ENCODE measurements at places on chromosomes 7 and 10.

DNA sequence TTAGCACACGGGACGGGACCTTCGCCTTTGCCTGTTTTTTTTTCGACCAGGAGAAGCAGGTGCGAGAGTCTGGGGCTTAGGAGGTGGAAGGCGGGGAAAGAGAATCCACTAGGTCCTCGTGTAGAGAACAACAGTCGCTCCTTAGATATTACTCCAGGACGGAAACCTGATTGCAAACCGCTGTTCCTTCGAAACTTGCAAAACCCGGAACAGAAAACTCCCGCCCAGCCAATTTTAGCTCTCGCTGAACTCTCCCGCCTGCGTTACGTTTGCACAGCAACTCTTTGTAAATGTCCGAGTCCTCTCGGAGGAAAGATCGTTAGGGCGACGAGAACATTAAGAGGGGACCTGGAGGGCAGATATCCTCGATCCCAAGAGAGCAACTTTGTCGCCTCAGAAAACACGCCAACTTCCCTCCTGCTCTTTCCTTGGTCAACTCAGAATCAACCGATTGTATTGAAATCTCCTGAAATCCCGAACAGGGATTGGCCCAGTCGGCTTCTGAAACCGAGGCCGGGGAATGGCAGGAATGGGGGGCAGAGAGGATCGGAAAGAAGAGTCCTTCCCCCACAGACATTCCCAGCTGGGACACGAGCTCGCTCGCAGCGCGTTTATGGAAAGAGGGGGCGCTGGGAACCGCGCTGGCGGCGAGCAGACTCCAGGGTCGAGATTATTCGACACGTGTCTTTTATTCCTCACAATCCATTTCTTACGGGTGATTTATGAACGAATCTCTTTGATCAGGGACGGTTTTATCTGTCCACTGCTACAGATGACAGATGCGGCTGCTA, 9.9 kb downstream of the TWIST1 start:
- peaks cover 67% of the 10 kb centered on the region for H3K27me3 ChIP-seq
- H3K4me1 ChIP-seq: no peaks in the 10 kb centered on the region
- H3K27ac ChIP-seq: no peak overlapping the region
- H3K36me3 ChIP-seq: no peaks in the 10 kb centered on the region
- DNase-seq: no peak
- no peak overlapping the region for H3K4me3 ChIP-seq

DNA sequence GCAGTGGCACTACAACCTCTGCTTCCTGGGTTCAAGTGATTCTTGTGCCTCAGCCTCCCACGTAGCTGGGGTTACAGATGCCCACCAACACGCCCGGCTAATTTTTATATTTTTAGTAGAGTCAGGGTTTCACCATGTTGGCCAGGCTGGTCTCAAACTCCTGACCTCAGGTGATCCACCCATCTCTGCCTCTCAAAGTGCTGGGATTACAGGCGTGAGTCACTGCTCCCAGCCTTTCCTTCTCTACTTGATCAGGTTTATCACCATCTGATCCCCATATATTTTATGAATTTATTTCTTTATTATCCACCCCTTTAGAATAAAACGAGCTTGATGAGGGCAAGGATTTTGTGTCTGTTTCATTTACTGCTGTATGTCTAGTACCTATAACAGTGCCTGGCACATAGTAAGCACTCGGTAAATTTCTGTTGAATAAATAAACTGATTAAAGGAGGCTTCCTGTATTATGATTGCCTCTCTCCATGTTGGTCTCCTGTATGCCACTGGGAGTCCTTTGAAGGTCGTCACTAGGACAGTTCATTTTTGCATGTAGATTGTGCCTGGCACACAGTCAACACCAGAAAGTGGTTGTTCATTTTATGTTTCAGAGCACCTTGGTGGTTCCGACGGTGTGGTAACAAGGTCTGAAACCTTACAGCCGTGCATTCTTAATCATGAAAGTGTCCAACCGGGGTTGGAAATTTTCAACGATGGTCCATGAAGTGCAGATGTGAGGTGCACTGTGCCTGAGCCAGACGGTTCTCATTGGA, 9.6 kb upstream of the EIF3A start:
- peak overlapping the region; percentile 44 for H3K4me3 ChIP-seq
- peaks cover 64% of the 10 kb centered on the region for H3K4me1 ChIP-seq
- peak; percentile 53 for DNase-seq
- peak overlapping the region; percentile 99 for H3K27ac ChIP-seq
- peaks cover 5% of the 10 kb centered on the region for H3K36me3 ChIP-seq

DNA sequence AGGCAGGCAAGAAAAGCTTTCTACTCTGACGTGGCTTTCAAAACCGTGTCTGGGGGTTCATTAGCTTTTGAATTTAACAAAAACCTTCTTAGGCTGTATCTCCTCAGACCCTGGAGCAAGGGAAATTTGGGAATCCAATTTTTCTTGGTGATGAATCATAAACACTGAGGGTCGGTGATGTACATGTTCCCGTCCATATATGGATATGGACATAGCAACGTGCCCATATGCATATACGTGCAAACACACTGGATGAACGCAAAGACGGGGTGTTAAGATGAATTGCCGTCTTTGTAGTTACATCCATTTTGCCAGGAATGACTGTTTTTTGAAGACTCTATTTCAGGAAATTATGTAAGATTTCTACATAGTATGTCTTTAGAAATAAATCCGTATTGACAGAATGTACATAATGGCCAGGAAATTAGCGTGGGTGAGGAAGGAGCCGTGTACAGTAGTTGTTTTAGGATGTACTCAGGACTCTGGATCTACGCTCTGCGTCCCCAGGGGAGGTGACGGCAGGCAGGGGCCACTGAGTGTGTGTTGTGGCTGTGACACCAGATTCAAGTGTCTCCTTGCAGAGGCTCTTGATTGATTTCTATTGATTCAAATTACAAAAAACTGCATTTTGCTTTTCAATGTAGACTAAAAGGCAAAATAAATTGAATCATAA, 238.2 kb downstream of the DNAJB6 start:
- H3K4me1 ChIP-seq: peaks cover 28% of the 10 kb centered on the region
- H3K4me3 ChIP-seq: no peak overlapping the region
- H3K27me3 ChIP-seq: peaks cover 29% of the 10 kb centered on the region
- no peaks in the 10 kb centered on the region for H3K36me3 ChIP-seq

DNA sequence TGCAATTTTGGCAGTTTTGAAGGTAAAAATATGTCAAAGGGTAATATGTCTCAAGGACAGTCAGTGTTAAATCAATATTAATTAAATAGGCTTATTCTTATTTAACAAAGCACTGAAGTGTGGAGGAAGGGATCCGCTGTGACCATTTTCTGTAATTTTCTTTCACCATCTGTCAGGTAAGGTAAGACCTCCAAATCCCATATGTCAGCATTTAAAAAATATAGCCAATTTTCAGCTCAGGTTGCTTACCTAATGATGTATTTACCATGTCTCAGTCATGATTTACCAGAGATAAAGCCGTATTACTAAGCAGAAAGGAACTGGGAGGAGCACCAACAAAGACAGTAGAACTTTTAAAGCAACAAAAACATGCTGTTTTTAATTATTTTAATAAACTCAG, 683.9 kb downstream of the CCSER2 start:
- no peaks in the 10 kb centered on the region for H3K36me3 ChIP-seq
- no peak overlapping the region for H3K27ac ChIP-seq
- no peaks in the 10 kb centered on the region for H3K27me3 ChIP-seq
- no peaks in the 10 kb centered on the region for H3K4me1 ChIP-seq
- no peak for DNase-seq

DNA sequence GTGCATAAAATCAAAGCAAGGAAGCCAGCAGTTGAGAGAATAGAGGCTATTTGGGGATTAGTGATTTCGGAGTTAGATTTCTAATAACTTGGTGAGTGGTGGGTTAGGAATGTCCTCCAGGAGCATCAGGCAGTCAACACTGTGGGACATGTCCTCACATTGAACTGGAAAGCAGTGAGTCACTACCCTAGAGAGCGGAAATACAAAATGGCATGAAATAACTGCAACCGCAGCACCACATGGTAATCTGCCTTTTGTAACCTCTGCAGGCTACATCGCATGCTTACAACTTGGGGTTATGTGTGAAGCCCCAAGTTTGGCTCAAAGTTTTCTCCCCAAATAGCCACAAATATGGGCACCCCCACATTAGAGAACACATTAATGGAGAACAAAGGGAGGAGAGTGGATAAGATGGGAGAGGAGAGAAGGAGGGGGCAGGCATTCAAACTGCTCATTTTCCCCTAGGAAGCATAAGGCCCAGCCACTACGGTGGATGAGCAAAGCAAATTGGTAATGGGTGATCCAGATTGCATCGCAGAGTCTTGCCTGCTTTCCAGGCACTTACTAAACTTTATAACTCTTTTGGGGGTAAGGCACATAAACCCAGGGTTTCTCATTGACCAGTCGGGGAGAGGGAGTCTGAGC, 22.0 kb upstream of the SLF2 start:
- H3K4me3 ChIP-seq: no peak overlapping the region
- H3K4me1 ChIP-seq: no peaks in the 10 kb centered on the region
- H3K27me3 ChIP-seq: peaks cover 69% of the 10 kb centered on the region
- no peaks in the 10 kb centered on the region for H3K36me3 ChIP-seq

- H3K4me3 ChIP-seq: no peak overlapping the region
- H3K27ac ChIP-seq: no peak overlapping the region
- H3K27me3 ChIP-seq: peaks cover 6% of the 10 kb centered on the region
- DNase-seq: no peak
- H3K36me3 ChIP-seq: no peaks in the 10 kb centered on the region
Observed at GRCh38 chr10:87669752-87670151, 10.1 kb downstream of the PAPSS2 start.

DNA sequence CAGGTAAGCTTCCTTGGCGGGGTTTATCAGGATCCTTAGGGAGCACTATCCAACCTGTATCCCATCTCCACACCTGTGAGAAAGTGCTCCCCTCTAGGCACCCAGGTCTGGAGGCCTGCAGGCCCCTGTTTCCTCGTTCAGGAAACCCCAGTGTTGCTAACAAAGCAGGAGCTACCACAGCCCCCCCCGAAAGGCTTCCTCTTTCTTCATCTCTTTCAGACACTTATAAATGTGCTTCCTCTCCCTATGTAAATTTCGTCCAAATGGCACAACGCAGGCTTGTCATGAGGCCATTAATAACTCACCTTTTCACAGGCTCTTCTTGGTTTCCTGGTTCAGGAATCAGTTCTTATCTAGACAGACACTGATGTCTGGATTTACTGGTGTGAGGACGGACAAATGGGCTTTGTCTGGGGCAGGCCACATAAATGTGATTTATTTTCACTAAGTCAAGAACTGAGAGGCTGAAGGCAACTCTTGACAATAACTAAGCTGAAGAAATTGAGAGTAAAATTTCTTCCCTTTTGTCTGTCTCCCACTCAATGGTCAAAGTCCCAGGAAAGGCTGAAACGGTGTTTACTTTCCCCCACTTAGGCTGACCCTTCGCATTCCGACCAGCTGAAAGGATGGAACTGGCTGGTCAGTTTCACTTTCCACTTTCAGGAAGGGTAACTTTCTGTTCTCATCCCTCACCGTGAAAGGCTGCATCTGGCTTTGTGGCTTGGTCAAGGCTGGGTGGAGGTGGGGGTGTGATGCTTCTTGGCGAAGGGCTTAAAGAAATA, 46.8 kb downstream of the PIK3AP1 start:
- DNase-seq: no peak
- no peak overlapping the region for H3K4me3 ChIP-seq
- peaks cover 4% of the 10 kb centered on the region for H3K27me3 ChIP-seq
- no peaks in the 10 kb centered on the region for H3K4me1 ChIP-seq

All from activated naive CD4-positive, alpha-beta T cell treated with anti-CD3 and anti-CD28 coated beads, Interleukin-2, amount 10 ng/mL, durations not matched to agents 7 days and 5 days (primary cell).